Activated naive CD8-positive, alpha-beta T cell treated with anti-CD3 and anti-CD28 coated beads, Interleukin-2, amount 10 ng/mL, durations not matched to agents 7 days and 5 days (primary cell): ENCODE measurements at places on chromosomes 3 and 15. TPM values are rescaled to one million over a fixed set of nuclear protein-coding genes. Genes with fewer than 3 reads are reported as not detected.

DNA sequence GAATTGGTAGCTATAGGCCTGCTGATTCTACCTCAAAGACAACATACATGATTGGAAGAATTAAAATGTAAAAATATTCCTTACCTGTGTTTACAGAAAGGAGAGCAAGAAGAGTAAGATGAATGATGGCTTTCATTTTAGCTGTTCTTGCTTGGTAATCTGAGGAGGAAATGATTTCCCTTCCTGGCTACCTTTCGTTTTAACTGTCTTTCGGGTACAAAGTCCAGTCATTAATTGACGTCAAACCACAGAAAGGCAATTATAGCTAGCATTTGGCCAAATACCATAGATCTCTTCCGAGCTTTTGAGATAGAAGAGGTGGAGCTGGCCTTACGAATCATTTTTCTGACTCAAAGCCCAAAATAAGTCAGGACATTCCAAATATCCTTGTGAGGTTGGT, at the start of gene MUC13:
MUC13 (minus strand) TSS at position 175 of the 400 bp plus-strand sequence; CDS start at position 136, 39 bp downstream.
- DNase-seq: no peak
- no peak within 1 kb of the TSS for H3K27ac ChIP-seq
- no peak within 1 kb of the TSS for H3K4me3 ChIP-seq
- H3K4me1 ChIP-seq: peaks cover 2% of the 10 kb centered on the region
- H3K36me3 ChIP-seq: no peaks in the 10 kb centered on the region

The ATP13A5 gene
- not detected for total RNA-seq

DNA sequence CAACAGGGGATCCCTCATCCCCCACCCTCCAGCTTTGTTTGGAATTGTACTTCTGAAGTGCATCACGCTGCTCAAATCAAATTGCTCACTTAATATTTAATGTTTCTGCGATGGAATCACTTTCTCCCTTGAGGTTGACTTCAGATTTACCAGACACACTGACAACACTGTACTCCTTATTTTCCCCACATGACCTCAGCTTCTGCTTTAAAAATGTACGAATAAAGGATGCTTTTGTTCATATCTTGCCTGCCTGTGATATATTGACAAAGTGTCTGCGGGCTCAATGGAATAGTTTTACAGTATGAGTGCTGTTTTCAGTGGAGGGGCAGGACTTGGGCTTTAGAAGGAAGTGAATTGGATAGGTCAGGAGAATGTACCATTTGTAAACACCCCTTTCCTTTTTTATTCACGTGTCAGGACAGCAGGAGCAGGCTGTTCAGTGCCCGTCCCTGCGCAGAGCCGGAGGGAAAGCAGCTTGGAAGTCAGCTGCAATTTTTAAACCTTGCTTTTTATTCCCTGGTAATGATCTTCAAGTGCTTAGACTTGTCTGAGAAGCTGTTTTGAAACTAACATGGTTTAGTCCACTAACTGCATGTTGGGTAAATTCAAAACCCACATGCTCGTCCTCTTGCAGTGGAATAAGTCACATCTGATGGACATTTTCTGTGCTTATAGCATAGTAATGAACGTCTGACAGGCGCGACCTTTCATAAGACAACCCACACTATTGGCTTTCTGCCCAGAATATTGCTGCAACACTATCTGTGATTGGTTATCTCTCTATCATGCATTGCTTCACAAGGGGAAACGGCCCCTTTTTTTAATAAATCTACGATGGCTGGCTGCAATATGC, 29.9 kb downstream of the MBNL1 start:
- peaks cover 38% of the 10 kb centered on the region for H3K36me3 ChIP-seq
- peaks cover 67% of the 10 kb centered on the region for H3K4me1 ChIP-seq
- no peaks in the 10 kb centered on the region for H3K27me3 ChIP-seq
- H3K27ac ChIP-seq: peak overlapping the region; percentile 27

- no peak overlapping the region for H3K4me3 ChIP-seq
- peaks cover 46% of the 10 kb centered on the region for H3K27me3 ChIP-seq
- H3K27ac ChIP-seq: no peak overlapping the region
- no peak for DNase-seq
- H3K36me3 ChIP-seq: no peaks in the 10 kb centered on the region
Observed at GRCh38 chr3:124882816-124883747, 4.1 kb downstream of the ITGB5 start.

- H3K27me3 ChIP-seq: no peaks in the 10 kb centered on the region
- H3K36me3 ChIP-seq: no peaks in the 10 kb centered on the region
- no peak for DNase-seq
- H3K27ac ChIP-seq: no peak overlapping the region
- no peak overlapping the region for H3K4me3 ChIP-seq
- no peaks in the 10 kb centered on the region for H3K4me1 ChIP-seq
Observed at GRCh38 chr3:140748-141330, 55.7 kb upstream of the CHL1 start.

DNA sequence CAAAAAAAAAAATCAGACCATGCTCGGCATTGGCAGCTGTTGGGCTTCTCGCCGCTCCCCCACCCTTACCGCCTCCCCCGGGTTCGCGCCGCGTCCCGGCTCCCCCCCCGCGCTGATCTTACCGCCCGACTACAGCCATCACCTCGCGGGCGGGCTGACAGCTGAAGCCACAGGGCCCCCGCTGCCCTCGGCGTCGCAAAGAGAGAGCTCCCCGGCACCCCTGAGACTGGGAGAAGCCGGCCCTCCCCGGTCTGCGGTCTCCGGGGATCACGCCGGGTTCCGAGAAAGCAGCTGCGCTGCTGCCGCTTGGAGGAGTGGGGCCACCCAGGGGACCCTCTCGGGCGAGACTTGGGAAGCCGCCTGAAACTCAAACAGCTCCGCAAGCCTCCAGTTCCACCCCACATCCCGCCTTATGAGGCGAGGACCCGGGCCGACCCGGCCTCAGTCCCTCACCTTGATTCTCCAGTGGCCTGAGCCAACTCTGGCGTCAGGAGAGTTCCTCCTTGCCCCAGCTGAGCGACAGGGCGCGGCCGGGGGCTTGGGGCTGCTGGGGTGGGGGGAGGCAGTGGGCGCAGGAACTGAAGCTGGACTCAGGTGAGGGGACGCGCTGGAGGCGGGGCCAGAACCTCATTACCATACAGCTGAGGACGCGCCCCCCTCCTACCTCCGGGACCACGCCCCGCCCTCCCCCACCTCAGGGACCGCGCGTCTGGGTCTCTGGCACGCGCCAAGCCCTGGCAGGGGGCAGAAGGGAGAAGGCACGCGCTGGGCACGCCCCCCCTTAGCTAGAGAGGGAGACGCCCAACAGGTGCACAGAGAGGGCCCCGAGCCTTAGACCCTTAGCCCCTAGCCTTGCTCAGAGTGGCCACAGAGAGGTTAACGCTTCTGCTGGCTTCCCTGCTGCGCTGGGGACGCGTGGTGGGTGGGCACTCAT, 1.0 kb upstream of the DLL4 start:
- no peaks in the 10 kb centered on the region for H3K36me3 ChIP-seq
- peaks cover 29% of the 10 kb centered on the region for H3K4me1 ChIP-seq
- peak; percentile 56 for DNase-seq
- peaks cover 79% of the 10 kb centered on the region for H3K27me3 ChIP-seq
- peak overlapping the region; percentile 51 for H3K4me3 ChIP-seq

- no peak for DNase-seq
- H3K4me1 ChIP-seq: peaks cover 6% of the 10 kb centered on the region
- no peak overlapping the region for H3K27ac ChIP-seq
- no peaks in the 10 kb centered on the region for H3K27me3 ChIP-seq
- peaks cover 24% of the 10 kb centered on the region for H3K36me3 ChIP-seq
Observed at GRCh38 chr15:89197503-89197971, 23.8 kb downstream of the RLBP1 start.

The CYP11A1 gene
- not detected for total RNA-seq

DNA sequence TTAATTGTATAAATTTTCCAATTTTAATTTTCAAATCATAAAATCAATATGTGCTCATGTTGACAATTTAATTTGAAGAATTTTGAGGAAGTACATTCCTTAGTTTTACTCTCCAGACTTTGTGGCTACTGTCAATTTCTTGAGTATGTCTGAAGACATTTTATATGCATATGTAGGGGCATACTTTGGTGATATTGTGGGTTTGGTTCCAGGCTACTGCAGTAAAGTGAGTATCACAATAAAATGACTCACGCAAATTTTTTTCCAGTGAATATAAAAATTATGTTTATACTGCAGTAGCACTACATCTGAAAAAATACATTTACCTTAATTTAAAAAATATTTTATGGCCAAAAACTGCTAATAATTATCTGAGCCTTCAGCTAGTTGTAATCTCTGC, 123.2 kb upstream of the PLCL2 start:
- no peak overlapping the region for H3K4me3 ChIP-seq
- peaks cover 2% of the 10 kb centered on the region for H3K27me3 ChIP-seq
- peaks cover 4% of the 10 kb centered on the region for H3K36me3 ChIP-seq
- peaks cover 2% of the 10 kb centered on the region for H3K4me1 ChIP-seq
- no peak for DNase-seq
- H3K27ac ChIP-seq: no peak overlapping the region

The CTXN2 gene
- total RNA-seq: not detected

The MESD gene
- 28.4 TPM for total RNA-seq

The STARD5 gene
- total RNA-seq: 7.2 TPM

DNA sequence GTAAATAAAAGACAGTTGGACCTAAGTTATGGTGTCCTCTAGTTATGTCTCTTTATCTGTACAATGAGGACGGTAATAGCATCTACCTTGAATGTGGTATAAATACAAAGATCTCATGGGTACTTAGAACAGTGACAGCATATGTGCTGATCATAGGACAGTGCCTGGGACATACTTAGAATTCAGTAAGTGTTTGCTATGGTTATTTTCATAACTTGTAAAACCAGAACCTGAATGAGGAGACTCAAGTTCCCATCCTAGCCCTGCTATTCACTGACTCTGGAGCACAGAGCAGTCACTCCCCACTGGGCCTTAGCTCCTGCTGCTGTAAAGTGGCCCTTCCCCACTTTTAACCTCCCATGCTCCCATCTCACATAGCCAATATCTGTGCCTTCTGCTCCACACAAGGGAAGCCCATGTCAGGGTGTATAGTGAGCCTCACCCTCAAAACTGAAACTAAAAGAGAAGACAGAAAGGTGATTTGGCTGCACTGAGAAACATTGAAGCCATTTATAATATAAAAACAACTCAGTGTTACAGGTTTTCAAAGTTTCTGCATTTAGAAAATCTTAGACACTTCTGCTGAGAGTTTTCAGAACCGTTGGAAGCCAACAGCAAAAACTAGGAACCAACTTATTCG, 225.4 kb upstream of the UBE2E2 start:
- no peak overlapping the region for H3K27ac ChIP-seq
- no peaks in the 10 kb centered on the region for H3K36me3 ChIP-seq
- peaks cover 6% of the 10 kb centered on the region for H3K27me3 ChIP-seq
- no peak for DNase-seq
- H3K4me1 ChIP-seq: peaks cover 2% of the 10 kb centered on the region

- H3K4me3 ChIP-seq: no peak overlapping the region
- DNase-seq: no peak
- H3K4me1 ChIP-seq: peaks cover 58% of the 10 kb centered on the region
- no peak overlapping the region for H3K27ac ChIP-seq
Observed at GRCh38 chr3:45112939-45113338, 33.2 kb downstream of the CDCP1 start.

- H3K27ac ChIP-seq: no peak overlapping the region
- no peak for DNase-seq
- H3K4me1 ChIP-seq: peaks cover 24% of the 10 kb centered on the region
- H3K27me3 ChIP-seq: no peaks in the 10 kb centered on the region
Observed at GRCh38 chr3:48086705-48087104, 70.5 kb upstream of the MAP4 start.

GRCh38 chr15:84934942-84935729, 46.5 kb upstream of the PDE8A start:
- peaks cover 3% of the 10 kb centered on the region for H3K4me1 ChIP-seq
- no peak overlapping the region for H3K4me3 ChIP-seq
- peaks cover 22% of the 10 kb centered on the region for H3K27me3 ChIP-seq
- H3K36me3 ChIP-seq: no peaks in the 10 kb centered on the region

The MBD4 gene
- 49.0 TPM for total RNA-seq

- no peak overlapping the region for H3K4me3 ChIP-seq
- H3K4me1 ChIP-seq: peaks cover 4% of the 10 kb centered on the region
- DNase-seq: no peak
Observed at GRCh38 chr15:40420071-40420713, 14.6 kb downstream of the IVD start.

DNA sequence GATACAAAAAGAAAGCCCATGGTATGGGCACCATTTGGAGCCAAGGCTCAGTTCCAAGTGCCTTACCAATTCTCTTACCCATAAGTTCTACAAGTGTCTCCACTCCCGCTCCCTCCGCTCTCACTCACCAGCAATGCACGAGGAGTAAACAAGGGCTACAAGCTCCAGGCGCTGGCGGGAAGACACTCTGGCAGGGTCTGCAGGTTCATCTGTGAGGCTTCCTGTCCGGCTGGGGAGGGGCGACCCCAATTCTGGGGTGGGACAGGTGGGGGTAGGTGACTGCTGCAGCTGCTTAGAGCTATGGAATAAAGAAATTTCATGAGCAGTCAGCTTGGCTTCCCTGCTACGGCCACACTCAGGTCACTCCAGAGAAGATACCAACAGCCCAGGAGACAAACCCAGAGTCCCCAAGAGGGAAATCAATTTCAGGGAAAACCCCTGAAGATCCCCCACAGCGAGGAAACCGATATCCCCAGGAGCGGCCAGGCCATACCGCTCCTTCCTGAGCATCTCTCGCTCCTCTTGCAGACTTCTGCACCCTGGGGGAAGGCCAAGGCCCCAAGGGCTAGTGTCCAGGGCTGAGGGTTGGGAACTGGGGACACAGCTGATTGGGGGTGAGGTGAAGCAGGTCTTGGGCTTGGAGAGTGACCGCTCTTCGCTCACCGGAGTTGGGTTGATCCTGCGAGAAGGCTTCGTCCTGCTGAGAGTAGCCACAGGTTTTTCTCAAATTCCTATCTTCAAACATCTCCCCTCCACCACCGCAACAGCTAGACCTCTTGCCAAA, 1.4 kb downstream of the CDAN1 start:
- no peaks in the 10 kb centered on the region for H3K27me3 ChIP-seq
- H3K4me3 ChIP-seq: peak overlapping the region; percentile 82
- H3K4me1 ChIP-seq: peaks cover 10% of the 10 kb centered on the region
- DNase-seq: no peak
- H3K36me3 ChIP-seq: peaks cover 12% of the 10 kb centered on the region
